T-helper 17 cell (primary cell): ENCODE measurements at places on chromosomes 6 and 20.

- no peak for DNase-seq
These were observed 2.8 kb downstream of the SPO11 start for GRCh38 chr20:57332105-57333089.

- no peak for DNase-seq
These were observed 108.1 kb downstream of the PCSK2 start for GRCh38 chr20:17334932-17335331.

DNA sequence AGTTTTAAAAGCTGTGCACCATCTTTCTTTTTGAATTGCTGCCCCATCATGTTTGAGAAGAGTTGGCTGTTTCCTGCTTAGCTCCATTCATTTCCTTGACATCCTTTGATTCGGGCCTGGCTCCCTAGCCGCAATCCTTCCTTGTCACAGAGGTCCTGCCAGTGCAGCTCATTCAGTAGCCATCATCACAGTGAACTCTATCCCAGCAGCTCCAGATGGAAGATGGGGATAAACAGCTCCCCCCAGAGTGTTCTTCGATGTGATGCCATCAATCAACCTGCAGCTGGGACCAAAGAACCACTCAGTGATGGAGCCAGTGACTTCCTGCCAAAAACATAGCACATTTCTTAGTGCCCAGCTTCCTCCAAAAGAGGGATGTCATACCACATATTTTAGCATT, 158.8 kb downstream of the FRK start:
- DNase-seq, result no peak

- peak; percentile 52 for DNase-seq
These were observed 496 bp downstream of the TMEM242 start for GRCh38 chr6:157322792-157323254.

GRCh38 chr6:67870321-67870720, 764.8 kb upstream of the ADGRB3 start:
- DNase-seq, result no peak

DNA sequence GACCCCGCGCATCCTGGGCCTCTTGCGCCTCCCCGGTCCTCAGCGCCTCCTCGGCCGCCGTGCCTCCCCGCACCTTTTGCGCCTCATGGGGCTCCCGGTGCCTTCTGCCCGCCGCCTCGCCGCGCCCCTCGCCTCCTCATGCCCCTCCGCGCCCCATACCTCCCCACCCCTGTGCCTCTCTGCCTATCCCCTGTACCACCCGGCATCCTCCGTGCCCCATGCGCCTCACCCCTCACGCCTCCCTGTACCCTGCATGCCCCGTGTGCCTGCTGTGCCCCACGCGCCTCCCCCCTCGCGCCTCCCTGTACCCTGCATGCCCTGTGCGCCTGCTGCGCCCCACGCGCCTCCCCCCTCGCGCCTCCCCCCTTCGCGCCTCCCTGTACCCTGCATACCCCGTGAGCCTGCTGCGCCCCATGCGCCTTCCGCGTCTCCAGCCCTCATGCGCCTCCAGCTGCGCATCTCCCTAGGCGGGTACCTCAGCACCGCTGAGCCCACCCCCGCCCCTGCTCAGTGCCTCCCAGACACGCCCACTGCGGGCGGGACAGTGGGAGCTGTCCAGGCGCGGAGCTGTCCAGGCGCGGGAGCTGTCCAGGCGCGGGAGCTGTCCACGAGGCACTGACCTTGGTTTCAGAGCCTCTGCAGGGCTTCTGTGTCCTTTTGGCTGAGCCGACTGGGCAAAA, 37.1 kb downstream of the IGF2R start:
- no peak for DNase-seq

- no peak for DNase-seq
These were observed 40.8 kb downstream of the IYD start for GRCh38 chr6:150409576-150410066.

DNA sequence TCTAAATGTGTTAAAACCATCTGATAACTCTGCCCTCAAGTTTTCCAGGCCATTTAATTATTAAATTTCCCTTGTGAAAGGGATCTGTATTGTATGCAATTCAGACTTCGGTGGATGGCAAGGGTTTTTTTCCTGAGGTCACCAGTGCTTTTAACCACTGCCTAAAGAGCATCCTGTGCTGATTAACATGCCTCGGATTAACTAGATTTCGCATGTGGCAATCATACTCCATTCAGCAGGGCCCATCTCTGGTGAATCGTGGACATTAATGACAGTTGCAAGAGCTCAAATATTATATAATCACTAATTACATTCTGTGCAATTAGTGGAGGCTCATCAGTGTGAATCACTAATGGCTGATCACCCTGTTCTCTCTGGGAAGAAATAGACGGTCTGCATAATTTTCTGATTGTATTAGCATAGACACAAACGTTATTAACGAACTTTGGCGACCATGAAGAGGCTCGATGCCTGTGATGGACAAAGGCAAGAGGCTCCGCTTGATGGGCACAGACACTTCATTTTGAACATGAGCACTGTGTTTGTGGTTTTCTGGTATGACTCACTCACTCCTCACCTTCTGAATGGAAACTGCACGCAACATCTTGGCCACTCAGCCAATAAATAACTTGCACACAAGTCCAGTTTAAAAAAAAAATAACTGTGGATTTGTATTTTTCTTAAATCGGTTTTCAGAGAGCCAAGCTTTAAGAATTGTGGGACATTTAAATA, 31.4 kb downstream of the LINC00237 start:
- no peak for DNase-seq

DNA sequence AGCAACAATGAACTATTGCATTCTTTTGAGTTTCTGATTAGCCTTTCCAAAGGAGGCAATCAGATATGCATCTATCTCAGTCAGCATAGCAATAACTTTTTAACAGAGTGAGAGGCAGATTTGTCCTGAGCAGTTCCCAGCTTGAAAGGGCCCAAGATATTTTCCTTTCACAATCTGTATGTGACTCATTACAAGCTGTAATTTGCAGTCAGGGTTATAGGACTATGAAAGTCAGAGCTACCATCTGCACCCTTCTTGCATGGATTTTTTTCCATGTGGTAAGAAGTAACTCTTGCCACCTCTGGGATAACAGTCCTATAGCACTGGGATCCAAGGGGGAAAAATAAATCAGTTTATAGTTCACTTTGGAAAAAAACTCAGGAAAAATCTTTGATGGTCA, 318.2 kb upstream of the RGS17 start:
- no peak for DNase-seq

DNA sequence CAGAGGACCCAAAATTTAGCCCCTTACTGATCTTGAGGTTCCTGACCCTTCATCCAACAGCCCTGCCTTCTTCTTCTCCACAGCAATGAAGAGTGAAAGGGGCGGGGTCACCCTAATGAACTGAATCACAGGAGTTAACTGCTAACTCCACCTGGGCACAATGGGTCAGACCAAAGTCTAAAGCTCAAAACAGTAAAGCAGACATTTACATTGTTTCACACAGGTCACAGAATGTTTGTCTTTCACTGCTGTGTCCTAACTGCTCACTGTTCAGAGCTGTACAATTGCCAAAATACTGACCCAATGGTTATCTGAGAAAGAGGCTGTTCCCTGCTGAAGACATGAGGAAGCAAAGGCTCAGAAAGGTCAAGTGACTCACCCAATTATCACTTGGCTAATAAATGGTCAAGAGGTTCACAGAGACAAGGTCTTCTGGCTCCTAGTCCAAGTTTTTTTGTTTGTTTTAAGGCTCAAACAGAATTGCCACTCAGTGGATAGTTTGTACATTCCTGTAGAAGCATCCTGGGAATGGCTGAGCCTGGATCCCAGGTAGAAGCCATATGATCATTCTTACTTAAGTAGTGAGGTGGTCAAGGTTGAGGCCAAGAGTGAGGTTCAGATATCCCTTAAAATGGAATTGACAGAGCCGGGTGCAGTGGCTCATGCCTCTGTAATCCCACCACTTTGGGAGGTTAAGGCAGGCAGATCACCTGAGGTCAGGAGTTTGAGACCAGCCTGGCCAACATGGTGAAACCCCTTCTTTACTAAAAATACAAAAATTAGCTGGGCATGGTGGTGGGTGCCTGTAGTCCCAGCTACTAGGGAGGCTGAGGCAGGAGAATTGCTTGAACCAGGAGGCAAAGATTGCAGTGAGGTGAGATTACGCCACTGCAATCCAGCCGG, 35.1 kb upstream of the FAM83C start:
- DNase-seq, result no peak

GRCh38 chr6:165008971-165009370, 300.4 kb downstream of the C6orf118 start:
- DNase-seq, result no peak

- no peak for DNase-seq
These were observed 17.4 kb upstream of the PLCB4 start for GRCh38 chr20:9051508-9051907.

DNA sequence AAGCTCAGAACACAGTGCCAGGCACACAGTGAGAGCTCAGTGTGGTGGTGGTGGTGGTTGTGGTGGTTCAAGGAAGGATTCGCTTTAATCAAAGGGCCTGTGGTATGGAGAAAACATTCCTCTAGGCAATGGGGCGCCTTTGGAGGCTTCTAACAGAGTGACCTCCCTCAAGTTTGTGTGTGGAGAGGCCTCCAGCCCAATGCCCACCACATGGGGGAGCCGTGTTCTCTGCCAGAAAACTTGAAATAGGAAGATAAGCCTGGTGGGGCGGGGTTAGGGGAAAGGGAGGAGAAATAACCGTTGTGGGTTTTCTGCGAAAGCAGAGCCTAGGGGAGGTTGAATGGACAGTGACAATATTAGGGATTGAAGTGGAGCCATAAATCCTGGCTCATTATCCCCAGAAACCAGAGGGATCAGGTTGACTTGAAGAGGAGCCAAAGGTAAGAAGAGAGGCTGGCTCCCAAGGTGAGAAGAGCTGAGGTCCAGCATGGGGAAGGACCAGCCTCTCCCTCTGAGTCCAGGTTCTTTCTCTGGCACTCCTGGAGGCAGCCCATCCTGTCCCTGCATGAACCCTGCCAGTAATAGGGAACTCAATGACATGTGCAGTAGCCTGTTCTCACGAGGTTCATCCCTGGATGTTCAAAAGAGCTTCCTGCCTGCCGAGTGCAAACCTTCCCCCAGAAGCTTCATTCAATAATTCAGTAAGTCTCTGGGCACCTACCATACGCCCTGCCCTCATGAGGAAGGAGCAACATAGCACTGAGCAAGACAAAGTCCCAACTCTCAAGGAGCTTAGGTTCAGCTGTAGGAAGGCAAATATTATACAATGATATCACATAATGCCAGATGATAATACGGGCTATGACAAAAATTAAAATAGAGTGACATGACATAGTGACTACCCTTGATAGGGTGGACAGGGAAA, 51.4 kb downstream of the TGM2 start:
- DNase-seq, result no peak

- no peak for DNase-seq
These were observed 434.1 kb downstream of the RFPL4B start for GRCh38 chr6:112781241-112781640.

DNA sequence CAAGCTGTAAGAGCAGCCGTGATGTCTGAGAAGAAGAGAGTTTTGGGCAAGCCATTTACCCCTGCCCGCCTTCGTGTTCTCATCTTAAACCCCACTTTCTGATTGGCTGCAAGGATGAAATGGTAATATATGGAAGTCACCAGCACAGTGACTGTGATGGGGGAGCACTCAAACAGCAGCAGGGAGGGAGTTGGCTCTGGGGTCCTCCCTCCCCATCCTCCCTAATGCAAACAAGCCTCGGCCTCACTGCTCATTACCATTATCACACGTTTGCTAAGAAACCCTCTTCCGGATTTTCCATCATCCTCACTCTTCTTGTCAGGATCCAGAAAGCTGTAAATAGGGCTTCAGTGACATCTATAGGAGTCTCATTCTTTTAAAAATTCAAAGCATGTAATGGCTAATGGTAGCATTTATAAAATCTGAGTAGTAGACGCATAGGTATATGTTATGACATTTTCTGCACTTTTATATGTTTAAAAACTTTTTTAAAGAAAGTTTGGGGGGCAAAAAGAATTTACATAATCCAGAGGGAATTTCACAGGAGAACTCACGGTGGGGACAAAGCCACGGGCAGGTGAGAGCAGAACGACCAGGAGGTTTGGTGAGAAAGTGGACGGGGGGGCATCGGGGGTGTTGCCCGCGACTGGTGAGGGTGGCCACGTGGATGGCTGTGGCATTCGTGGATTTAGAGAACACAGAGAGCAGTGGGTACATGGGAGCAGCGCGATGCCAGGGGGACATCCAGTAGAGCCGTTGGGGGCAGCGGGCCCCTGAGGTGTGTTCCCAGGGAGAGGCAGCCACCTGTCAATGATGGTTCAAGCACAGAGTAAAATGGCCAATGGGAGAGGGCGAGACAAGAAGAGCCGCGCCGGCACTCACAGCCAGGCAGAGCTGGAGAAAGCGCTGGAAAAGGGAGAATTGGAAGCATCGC, 29.6 kb downstream of the SUMO4 start:
- no peak for DNase-seq

DNA sequence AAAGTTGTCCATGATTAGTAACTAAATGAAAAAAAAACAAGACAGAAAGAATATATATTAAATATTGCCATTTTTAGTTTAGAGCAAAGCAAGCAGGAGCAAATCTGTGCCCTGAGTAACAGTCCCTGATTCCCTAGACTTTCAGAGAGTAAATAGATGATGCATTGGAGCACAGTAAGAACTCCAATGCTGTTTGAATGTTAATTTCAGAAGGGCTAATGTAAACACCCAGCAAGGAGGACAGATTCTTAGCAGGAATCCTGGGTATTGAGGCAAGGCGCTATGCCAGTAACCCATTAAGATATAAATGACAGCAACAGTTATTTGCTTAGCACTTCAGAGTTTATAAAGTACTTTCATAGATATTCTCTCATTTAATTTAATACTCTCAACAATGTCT, 15.6 kb upstream of the NRSN1 start:
- DNase-seq, result no peak

DNA sequence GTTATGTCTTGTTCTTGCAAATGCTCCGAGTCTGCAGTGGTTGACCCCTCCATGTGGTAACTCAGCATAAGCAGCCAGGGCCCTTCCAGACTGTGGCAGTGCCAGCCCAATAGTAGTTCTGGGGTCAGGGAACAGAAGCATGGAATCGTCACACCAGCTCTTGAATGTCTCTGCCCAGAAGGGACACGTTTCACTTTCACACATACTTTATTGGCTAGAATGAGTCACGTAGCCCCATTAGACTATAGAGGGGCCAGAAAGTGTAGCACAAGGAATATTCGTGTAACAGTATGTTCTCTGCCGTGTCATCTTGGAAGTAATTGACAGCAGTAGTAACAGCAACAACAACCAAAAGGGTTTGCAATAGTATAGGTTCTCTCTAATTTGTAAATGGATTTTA, 254.7 kb downstream of the FARS2 start:
- DNase-seq, result no peak

DNA sequence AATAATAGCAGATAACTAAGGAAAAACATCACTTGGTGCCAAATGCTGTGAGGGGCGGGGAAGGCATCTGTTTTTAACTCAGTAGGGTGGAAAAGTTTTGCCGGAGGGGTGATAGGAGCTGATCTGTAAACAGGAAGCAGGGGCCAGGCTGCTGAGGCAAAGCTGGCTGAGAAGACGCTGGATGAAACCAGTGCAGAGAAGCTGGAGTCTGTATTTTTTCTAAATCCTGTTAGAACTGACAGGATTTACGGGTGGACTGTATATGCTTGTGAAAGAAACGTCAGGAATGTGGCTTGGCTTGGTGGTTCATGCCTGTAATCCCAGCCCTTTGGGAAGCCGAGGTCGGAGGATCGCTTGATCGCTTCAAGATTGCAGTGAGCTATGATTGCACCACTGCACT, 5.6 kb downstream of the PCMTD2 start:
- no peak for DNase-seq

GRCh38 chr6:40334496-40335270, 252.5 kb downstream of the LRFN2 start:
- DNase-seq, result no peak
